ENCODE measurements at places on chromosomes 13 and 19.

- no peak for DNase-seq
Measured at GRCh38 chr19:13484166-13484565, 22.1 kb downstream of the CACNA1A start.

GRCh38 chr19:3041327-3041726 is 12.2 kb upstream of the TLE2 start:
- no peak for DNase-seq

GRCh38 chr19:55301459-55302317 is 17.9 kb downstream of the BRSK1 start:
- DNase-seq = peak; percentile 95

GRCh38 chr13:76516586-76516985 is 369.6 kb downstream of the KCTD12 start:
- DNase-seq = no peak

DNA sequence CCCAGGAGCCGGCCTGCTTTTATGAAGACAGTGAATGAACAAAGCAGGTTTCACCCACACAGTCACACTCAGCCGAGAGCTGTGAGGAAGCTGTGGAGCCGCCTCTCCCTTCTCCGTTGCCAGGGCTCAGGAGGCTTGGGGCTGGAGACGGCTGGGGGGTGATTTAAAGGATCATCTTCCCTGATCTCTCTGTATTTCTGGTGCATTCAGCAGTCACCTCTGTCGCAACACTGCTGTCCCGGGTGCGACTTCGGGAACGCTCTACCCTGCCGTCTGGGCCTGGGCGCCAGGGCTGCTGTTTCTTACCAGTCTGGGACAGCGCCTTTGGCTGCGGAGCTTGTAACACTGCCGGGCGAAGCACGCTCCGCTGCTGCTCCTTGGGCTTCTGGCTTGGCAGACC is 18.1 kb downstream of the CAPS start:
- no peak for DNase-seq

GRCh38 chr13:47826471-47826870 is 174.6 kb downstream of the SUCLA2 start:
- DNase-seq = no peak

GRCh38 chr13:105084931-105085330 is 1450.5 kb downstream of the EFNB2 start:
- DNase-seq = no peak

GRCh38 chr13:111325941-111326620 is 5.6 kb downstream of the TEX29 start:
- no peak for DNase-seq

GRCh38 chr13:24866488-24866887 is 102.5 kb downstream of the RNF17 start:
- DNase-seq = no peak

DNA sequence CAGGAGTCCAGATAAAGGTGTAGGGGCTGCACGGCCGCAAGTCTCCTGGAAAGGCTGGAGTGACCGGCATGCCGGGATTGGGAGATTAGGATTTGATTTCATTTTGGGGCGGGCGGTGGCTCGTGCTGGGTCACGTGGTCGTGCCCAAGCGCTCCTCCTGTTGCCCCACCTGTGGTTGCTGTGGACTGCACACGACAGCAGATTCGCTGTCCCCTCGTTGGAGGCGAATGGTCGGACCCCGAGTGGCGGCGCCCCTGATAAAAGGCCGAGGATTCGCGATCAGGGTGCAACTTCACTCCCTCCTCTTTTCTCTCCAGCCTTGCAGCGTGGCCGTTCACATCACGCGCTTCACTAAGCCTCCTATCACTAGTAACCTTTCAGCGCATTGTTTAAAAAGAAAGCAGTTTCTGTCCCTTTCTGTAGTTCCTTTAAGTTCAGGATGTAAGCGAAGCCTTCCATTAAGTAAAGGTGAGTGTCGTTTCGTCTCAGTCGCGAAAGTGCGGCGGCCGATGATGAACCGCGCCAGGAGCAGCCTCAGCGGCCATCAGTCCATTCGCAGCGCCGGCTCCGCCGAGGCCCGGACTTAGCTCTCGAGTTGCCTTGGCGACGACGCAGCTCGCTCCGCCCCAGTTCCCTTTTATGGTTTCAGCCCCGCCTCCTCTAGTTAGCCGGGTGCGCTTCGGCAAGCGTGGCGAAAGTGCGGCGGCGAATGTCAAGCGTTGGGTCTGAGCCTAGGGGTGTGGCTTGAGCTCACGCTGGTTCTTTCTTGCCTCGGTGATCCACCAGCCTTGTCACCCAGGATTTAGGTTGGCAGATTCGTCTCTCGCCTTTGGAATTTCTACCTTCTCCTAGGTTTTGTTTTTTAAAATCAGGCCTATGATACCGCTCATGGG is 1.7 kb upstream of the PPP1R37 start:
- peak; percentile 96 for DNase-seq

DNA sequence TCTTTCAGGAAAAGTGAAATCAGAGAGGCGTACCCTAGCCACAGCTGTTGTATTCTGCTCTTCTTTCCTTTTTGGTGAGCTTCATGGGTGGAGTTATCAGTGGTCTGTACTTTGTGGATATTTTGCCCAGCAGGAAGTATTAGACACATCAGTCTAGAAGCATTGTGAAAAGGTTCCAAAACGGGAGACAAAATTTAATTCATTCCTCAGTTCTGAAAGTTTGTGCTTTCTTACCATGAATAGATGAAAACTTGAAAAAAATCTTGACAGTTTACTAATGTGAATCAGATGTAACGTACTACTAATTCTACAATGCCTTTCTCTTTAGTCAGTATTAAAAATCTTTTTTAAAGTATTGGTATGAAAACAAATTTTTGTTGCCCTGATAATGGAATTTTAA is 116.8 kb downstream of the DNAJC3 start:
- no peak for DNase-seq

GRCh38 chr13:111336666-111337065 is 16.2 kb downstream of the TEX29 start:
- no peak for DNase-seq

All from stimulated activated CD8-positive, alpha-beta memory T cell treated with anti-CD3 and anti-CD28 coated beads, Interleukin-15, amount 100 ng/mL, for 1 hour (primary cell).